Lung (tissue), 17 donors: ENCODE measurements at places on chromosomes 1 and 21.
A peak's percentile ranks its signal among the peaks of the same experiment; 100 is the strongest.

DNA sequence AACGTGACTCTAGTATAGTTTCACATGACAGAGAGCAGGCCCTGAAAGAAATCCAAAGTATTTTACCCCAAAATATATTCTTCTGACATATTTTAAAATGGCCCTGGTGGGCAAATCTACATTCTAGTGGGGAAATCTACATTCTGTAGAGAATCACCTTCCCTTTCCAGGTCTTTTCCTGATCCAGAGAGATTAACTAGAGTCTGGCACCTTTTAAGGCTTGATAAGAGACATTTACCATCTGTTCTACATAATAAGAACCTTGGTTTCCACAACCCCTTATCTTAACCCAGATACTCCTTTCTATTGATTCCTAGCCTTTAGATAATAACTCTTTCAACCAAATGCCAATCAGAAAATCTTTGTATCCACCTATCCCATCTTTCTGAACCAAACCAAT lies 17.0 kb upstream of the L1TD1 start:
- DNase-seq, result no peak

GRCh38 chr1:26403656-26404055 lies 7.0 kb upstream of the LIN28A start:
- no peak for DNase-seq

- DNase-seq, result no peak
Measured at GRCh38 chr1:19476450-19477190, 8.7 kb downstream of the CAPZB start.

DNA sequence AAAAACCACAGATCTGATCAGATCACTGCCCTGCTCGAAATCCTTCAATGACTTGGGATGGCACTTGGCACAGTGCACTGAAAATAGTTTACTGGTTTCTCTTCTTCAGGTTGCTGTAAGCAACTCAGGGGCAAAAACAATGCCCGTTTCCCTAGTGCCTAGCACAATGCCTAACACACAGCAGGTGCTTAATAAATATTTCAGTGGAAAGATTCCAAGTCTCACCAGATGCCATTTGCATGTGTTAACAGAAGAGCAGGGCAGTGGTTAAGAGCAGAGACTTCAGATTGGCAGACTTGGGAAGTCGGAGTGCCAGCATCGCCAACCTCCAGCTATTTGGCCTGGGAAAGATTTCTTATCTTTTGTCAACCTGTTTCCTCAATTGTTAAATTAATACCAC lies 10.9 kb upstream of the METTL25B start:
- DNase-seq, result no peak

DNA sequence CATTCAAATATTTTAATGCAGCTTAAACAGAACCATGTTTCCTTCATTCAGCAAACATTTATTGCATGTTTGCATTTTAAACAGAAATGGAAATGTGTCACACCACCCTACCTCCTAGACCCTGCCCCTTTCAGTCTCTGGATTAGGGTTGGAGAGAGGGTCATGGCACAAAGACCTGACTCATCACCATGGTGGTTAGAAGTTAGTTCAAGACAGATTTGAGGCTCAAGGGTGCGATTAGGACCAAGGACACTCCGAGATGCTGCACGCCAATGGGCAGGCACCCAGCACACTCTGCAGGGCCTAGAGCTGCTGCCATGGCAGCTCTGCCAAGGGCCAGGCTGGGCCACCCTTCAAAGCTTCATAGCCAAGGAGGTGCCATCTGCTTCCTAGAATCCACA lies 86.9 kb downstream of the NAV1 start:
- no peak for DNase-seq

- no peak for DNase-seq
Measured at GRCh38 chr1:164759144-164759920, 200.3 kb downstream of the PBX1 start.

GRCh38 chr1:45979778-45980176 lies 152.7 kb downstream of the PIK3R3 start:
- DNase-seq, result no peak

GRCh38 chr1:217274416-217274815 lies 356.5 kb downstream of the GPATCH2 start:
- DNase-seq, result no peak

- no peak for DNase-seq
Measured at GRCh38 chr1:94725566-94725965, 94.6 kb upstream of the SLC44A3 start.

DNA sequence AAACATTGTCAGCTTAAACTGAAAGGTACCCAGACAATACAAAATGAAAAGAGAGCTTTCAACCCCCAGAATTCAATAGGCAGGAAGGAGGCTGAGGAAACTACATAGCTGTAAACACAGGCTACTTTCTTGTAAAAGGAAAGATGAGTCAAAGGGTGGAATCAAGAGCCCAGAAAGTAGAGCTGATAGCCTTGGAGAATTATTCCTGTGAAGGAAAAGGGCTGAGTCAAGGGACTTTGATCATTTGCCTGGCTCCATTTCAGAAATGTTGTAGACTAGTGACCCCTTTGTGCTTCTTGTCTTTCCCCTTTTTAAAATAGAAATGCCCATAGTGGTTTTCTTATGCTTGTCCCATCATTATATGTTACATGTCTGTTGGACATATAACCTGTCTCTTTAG lies 597.6 kb downstream of the ADGRL2 start:
- no peak for DNase-seq

DNA sequence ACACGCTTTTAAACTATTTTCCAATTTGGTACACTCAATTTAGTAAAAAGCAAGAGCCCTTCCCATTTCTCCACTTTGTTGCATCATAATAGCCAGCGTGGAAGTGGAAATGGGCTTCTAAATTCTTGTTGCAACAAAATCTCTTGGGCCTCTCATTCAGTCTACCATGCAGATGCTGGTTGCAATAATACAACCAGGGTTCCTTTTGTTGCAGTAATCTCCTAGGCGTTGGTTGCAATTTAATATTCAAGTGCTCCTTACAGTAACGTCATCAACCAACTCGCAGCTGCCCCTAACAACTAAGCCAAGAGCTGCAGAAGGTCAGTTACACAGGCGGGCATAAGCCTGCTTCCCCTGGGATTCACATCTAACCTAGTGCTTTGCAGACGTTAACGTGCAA lies 2.7 kb upstream of the HDGF start:
- DNase-seq, result no peak

DNA sequence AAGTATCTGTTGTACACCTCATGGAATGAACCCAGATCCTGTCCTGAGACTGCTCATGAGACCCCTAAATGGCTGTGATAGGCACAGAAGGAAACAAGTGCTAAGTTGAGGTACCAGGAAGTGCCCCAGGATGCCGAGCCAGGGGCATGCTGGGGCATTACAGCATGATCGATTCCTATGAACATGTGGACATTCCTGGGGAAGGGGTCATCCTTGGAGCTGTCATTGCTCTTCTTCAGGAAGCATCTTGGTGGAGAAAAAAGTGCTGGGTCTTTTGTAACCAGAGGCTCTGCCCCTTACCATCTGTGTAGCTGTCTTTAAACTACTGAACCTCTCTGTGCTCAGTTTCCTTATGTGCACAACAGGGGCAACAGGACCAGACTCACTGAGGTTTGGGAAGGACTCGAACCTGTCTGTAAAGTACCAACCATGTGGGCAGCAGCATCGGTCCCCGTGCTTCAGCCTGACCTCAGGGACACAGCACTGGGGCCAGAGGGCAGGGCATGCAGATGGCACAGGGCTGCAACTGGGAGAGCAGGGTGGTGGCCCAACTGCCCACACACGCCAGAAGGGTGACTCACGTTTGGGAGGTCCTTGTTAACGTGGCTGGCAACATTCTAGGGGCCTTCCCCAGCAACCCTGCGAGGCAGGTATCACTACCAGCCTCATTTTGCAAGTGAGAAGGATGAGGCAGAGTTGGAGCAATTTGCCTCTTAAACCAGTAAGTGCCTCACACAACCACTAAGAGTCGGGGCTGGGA lies 142.3 kb upstream of the EDN2 start:
- no peak for DNase-seq

DNA sequence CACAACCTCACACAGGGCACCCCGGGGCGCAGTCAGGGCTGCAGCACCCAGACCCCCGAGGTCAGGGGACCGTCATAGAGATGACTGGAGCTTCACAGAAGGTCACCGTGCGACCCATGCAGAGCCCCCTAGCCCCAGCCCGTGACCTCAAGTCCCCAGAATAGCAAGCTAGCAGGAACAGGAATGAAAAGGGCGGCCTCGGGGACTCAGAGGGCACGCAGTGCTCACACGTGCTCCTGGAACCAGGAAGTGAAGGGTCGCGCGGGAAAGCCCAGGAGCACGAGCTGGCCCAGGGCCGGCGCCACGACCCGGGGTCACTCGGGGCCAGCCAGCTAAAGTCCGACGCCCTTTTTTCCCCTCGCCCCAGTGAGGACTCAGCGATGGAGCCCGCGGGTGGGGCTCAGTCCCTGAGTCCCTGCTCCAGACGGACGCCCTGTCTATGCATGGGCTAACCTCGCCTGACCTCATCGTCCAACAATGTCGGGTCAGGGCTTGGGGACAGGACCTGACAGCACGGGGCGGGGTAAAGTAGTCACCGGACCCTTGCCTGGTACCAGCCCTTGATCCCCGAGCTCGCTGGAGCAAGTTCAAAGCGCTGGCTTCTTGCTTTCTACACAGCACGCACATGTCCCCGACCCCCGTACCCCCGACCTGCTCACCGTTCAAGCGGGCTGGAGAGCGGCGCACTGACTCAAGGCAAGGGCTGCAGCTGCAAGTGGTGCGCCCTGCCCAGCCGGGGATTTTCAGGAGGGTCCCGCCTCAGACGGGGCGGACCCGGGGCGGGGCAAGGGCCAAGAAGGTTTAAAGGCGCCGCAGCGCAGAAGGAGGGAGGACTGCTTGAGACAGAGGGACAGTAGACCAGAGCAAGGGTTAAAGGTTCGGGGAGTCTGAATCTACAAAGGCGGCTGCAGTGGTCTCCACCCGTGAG lies at the start of gene TAGLN2:
TAGLN2 (minus strand) TSS at position 717 of the 928 bp plus-strand sequence. CDS start 4,998 bp downstream, outside the sequence.
- DNase-seq, result peak; percentile 95

DNA sequence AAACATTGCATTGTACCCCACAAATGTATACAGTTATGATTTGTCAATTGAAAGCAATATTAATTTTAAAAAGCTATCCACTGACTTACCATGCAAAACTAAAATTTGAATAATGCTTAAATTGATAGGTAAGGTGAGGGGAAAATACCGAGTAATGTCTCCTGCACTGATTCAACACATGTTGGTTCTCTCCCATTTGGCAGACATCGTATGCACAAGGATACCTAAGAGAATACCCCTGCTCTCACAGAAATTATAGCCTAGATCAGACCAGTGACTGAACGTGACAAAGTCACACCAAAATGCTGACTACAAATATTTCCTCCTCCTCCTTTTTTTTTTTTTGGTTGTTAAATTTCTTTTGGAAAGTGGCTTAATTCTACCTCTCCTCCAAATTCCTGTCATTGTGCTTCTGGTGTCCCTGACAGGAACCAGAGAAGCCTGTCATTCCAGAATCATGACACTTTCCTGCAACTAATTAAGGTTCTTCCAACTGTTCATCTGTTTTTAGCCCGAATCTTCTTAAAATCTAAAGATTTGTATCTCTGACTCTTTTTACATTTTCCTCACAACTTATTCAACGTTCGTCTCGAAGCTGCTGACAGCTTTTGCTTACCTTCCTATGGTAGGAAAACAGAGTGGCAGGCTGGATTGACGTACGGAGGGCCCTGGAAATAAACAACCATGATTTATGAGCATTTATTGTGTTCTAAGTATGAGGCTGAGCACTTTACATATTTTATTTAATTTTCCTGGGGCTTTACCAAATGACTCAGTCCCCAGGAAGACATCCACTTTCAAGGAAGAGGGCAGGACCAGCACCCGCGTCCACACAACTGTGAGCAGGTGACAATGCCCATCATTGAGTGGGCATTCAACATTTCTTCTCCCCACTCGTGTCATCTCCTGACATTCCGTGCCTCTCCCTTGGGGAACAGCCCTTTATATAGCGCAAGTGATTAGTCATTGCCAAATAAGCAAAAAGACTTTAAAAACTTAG lies 57.9 kb upstream of the KCNE2 start:
- no peak for DNase-seq

- DNase-seq, result no peak
Measured at GRCh38 chr1:215003686-215004085, 78.9 kb upstream of the KCNK2 start.

- DNase-seq, result no peak
Measured at GRCh38 chr1:28136169-28136921, 40.1 kb downstream of the PTAFR start.

GRCh38 chr1:163535807-163536206 lies 214.1 kb downstream of the NUF2 start:
- DNase-seq, result no peak

- DNase-seq, result no peak
Measured at GRCh38 chr1:108669679-108670078, 8.8 kb upstream of the HENMT1 start.

DNA sequence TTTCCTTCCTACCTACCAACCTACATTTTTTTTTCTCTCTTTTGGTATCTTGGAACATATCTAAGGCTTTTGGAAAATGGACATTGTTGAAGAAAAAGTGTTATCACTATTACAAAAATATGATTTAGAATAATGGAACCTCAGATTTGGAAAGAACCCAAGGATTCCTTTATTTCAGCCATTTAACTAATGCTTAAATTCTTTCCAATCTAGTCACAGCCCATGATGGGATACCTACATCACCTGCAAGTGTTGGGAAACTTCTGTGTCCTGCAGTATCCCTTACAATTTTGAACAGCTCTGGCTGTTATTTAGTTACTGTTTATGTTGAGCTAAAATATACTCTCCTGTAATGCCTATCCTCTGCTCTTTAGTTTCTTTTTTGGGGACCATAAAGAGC lies 22.3 kb upstream of the APOBEC4 start:
- no peak for DNase-seq

- DNase-seq, result no peak
Measured at GRCh38 chr1:27331922-27332321, 9.9 kb upstream of the SYTL1 start.

GRCh38 chr1:160191756-160192155 lies 1.4 kb downstream of the CASQ1 start:
- DNase-seq, result no peak

DNA sequence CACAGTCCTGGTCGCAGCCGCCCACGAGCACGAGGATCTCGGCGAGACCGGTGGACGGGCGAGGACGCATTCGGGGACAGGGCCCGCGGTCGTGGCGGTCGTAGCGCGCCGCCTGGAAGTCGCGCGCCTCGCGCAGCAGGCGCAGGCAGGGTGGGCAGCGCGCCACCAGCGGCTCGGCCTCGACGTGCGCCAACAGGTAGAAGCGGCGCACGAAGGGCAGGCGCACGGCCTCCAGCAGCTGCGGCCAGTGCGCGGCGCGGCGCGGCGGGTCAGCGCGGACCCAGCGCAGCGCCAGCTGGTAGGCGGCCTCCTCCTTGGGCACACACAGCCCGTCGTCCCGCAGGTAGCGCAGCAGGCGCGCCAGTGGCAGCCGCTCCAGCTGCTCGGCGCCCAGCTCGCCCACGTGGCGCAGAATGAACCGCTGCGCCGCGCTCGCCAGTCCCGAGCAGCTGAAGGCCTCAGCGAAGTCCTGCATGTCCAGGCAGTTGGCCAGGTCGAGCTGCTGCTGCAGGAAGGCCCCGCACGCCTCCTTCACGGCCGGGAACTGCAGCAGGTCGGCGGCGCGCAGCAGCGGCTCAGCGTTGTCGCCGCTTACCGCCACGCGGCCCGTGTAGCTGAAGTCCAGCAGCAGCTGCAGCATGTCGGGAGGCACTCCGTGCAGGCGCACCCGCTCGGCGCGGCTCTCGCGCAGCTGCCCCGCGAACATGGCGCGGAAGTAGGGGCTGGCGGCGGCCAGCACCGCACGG lies 573 bp downstream of the KLHL21 start:
- DNase-seq, result peak; percentile 88
